ENCODE measurements at places on chromosomes 7 and 10.

DNA sequence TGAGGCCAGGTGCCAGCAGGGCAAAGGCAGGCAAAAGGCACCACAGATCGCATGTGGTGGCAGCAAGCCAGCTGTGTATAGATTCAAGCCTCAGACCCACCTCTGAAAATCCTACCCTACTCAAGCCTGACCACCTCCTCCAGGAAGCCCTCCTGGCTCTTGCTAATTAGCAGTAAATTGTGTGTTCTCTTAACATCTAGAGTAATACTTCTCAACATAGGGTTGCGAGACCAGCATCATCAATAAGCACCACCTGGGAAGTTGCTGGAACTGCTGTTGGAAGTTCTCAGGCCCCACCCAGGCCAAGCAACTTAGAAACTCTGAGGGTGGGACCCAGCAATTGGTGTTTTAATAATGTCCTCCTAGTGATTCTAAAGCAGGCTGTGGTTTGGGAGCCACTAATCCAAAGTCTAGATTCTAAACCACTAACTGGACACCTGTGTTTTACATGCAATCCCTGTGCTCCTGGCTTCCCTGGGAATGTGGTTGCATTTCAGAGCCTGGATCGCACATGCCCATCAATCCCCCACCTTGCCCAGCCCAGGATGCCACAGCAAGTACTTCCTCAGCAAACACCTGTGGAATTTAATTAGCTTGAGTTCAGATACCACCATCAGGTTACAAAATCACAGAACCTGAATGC is 46.2 kb downstream of the KCNMA1 start:
- DNase-seq: no peak

DNA sequence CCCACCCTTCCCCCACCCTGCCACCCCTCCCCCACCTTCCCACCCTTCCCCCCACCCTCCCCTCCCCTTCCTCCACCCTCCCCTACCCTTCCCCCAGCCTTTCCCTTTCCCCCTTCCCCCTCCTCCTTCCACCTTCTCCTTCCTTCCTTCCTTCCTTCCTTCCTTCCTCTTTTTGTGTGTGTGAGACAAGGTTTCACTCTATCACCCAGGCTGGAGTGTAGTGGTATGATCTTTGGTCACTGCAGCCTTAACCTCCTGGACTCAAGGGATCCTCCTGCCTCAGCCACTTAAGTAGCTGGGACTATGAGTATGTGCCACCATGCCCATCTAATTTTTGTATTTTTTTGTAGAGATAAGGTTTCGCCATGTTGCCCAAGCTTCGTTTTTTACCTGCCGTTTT is 35.2 kb downstream of the CYP17A1 start:
- no peak for DNase-seq

- DNase-seq: no peak
These were observed 797 bp upstream of the NKX2-3 start for GRCh38 chr10:99531696-99532593.

DNA sequence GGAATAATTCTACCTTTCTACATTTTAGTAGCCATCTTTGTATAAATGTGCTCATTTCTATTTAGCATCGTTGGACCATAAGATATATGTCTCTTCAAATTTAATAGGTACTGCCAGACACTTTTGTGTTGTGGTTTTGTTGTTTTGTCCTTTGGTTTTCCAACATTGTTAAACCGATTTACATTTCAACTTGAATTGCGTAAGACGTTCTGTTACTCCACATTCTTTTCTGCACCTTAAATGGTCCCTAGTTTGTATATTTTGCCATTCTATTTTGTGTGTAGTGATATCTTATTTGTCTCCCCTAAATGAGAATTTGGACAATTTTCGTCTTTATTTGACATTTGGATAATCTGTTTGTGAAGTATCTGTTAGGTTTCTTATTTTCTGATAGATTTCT is 1015.6 kb downstream of the NRG3 start:
- no peak for DNase-seq

- DNase-seq: no peak
These were observed 237.5 kb upstream of the PRSS1 start for GRCh38 chr7:142511801-142512200.

DNA sequence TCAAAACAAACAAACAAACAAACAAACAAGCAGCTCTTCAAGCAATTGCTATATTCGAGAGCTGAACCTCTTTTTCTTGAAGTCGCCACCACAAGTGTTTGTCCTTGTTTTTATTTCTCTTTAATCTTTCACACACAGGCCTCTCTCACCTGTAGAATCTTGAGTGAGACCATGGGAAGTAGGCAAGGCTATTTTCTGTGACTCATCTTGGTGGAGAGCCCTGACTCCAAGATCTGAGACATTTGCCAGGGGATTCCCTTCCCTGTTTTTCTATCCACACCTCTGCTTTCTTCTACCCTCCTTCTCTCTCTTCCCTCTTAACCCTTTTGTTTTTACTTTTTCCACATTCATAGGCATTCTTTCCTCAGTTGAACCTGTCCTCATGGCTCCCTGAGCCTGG is 8.0 kb upstream of the TAS2R60 start:
- DNase-seq: no peak

DNA sequence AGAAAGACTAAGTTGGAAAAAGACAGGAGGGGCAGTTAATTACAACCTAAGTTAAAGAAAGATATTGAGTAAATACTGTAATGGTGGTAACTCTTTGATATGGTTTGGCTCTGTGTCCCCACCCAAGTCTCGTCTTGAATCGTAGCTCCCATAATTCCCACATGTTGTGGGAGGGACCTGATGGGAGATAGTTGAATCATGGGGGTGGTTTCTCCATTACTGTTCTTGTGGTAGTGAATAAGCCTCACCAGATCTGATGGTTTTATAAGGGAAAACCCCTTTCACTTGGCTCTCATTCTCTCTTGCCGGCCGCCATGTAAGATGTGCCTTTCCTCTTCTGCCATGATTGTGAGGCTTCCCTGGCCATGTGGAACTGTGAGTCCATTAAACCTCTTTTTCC is 143.8 kb downstream of the GRK5 start:
- no peak for DNase-seq
